ENCODE measurements at places on chromosomes 16 and 17.

DNA sequence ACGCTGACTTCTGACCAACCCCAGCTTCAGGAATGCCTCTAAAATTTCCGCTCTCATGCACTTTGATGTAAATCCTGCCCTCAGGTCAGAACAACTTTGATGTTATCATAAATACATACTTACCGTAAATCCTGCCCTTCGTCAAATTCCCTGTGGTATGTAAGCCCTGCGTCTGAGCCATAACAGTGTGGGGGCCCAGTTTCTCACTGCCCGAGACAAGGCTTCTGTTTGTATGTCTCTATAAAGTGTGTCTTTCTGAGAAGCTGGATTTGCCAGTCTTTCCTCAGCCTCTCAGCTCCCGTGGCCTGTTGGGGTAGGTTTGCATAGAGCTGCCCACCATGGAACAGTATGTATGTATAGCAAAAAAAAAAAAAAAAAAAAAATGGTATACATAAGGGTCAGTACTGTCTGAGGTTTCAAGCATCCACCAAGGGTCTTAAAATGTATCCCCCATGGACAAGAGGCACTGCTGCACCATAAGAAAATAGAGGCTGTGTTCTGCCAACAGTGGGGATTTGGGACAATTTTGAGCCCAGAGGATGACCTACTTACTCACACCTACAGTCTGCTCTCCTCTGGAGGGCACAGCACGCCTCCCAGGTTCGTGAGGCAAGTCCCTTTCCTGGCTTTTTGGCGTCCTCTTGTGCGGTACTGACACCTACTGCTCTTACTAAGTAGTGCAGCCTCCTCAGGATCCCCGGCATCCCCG, 17.5 kb downstream of the PRMT7 start:
- DNase-seq: no peak

DNA sequence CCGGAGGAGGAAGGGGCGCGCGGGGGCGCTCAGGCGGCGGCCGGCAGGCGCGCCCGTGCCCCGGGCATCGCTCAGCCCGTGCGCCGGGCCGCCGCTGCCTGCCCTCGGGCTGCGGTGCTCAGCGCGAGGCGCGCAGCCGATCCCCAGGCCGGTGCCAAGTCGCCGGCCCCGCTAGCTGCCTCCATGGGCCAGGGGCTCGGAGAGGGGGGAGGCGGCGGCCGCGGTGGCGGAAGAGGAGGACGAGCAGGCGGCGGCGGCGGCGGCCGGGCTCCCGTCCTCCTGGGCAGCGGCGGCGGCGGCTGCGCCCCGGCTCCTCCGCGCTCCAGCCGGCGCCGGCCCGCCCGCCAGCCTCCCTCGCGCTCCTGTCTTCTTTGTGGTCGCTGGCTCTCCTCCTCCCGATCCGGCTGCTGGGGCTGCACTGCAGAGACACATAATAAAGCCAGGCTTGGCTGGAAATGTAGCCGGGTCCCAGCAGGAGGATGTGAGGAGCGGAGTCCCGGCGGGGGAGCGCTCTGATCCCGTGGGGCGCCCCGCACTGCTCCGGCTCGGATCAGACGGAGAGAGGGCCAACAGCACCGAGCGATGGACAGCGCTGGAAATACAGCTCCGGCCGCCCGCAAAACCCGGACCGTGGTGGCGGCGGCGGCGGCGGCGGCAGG, 889 bp upstream of the ZNF423 start:
- no peak for DNase-seq

GRCh38 chr17:45410144-45411091, 22.3 kb downstream of the ARHGAP27 start:
- DNase-seq: no peak

DNA sequence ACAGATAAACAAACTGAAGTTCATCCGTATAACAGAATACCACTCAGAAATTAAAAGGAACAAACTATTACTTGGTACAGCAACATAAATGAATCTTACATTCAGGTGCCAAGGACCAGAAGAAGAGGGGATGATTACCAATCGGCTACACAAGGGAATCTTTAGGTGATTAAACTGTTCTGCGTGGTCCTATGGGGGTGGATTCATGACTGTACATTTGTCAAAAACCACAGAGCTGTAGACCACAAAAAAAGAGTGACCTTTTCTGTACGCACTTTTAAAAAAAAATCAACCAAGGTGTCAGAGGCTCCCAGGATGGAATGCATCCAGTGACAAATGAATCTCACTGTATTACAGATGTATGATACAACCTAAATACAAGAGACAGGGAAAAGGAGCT, 110.8 kb downstream of the CDYL2 start:
- no peak for DNase-seq

DNA sequence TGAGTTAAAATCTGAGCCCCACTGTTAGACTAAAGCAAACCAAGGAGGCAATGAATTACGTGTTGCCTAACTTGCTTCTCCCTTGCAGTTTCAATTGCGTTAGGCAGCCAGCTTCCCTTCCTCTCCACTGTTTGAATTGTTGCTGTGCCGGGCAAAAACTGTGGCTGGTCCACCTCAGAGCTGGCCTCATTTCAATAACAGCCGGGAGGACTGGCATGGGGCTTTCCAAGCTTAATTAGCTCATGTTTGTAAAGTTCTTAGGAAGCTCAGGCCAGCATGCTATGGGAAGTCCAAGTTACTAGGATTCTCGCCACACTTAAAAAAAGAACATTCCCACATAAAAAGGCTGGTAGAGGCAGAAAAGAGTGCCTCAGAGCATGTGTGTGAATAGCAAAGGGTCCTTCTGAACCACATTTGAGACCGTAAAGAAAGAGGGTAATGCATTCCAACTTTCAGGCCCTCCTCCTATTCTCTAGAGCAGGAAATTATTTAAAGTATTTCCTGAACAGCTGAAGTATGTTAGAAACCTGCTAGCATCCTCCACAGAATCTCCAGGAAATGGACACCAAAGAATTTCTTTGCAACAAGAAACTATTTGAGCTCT, 79.0 kb upstream of the SMURF2 start:
- no peak for DNase-seq

DNA sequence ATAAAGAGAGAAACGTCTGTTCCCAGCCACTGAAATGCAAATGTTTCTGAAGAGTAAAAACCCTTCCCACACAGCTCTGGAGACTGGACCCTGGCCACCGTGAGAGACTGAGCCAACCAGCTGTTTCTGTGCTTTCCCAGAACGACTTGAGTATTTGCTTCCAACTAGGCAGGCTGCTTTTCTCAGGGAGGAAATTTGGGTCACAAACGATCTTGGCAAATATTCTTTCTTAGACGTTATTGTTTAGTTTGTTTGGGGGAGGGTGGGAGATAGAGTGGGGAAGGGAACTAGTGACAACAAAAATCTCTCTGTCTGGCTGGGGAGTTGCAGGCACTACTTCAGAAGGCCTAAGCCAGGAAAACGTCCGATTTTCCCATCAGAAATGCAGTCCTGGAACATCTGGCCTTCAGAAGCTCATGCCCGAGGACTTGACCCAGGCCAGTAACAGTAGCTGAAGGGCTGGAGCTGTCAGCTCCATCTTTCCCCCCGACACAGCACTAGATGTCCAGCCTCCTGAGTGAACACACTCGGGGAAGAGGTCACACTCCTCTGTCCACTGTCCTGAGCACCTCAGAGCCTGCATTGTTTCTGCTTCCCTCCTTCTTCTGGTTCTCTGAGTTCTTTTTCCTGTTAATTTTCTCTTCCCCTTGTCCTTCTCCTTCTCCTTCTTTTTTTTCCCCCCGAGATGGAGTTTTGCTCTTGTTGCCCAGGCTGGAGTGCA, 4.0 kb downstream of the CCDC92B start:
- DNase-seq: no peak

- DNase-seq: no peak
Observed at GRCh38 chr16:28555561-28555960, 1.8 kb downstream of the SGF29 start.

DNA sequence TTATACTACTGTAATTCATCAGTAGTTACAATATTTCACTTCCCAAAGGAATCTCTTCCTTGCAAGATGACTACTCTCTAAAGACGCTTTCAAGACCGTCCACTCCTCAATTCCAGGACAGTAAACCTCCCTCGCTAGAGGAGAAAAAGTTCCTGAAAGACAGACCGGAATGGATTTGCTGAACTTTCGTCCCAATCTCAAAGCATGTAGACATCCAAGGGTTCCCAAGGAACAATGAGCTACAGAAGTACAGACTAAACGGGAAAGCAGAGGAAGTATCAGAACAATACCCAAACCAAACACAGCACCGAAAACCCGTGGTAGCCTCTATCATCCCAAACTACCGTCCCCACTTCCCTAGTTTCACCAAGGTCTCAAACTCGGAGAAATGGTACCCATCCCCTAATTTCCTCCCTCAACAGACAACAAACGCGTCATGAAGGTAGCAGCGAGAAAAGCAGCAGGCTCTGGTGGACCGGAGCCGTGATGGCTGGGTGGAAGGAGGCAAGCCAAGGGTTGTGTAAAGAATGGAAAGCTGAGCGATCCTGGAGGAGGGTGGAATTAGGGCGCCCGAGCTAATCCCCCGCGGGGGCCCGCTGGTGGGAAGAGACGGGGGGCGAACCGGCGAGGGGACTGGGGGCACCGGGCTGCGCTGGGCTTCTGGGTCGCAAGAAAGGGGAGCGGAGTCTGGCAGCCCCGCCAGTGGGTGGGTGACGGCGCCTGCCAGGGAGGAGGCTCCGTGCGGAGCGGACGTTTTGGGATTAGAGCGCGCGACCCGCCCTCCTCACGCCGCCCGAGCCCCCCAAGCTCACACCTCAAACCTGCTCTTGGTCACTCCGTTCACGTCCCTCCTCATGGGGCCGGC, 647 bp downstream of the FBXL20 start:
- no peak for DNase-seq

- no peak for DNase-seq
Observed at GRCh38 chr17:37693328-37693727, 50.1 kb upstream of the DDX52 start.

DNA sequence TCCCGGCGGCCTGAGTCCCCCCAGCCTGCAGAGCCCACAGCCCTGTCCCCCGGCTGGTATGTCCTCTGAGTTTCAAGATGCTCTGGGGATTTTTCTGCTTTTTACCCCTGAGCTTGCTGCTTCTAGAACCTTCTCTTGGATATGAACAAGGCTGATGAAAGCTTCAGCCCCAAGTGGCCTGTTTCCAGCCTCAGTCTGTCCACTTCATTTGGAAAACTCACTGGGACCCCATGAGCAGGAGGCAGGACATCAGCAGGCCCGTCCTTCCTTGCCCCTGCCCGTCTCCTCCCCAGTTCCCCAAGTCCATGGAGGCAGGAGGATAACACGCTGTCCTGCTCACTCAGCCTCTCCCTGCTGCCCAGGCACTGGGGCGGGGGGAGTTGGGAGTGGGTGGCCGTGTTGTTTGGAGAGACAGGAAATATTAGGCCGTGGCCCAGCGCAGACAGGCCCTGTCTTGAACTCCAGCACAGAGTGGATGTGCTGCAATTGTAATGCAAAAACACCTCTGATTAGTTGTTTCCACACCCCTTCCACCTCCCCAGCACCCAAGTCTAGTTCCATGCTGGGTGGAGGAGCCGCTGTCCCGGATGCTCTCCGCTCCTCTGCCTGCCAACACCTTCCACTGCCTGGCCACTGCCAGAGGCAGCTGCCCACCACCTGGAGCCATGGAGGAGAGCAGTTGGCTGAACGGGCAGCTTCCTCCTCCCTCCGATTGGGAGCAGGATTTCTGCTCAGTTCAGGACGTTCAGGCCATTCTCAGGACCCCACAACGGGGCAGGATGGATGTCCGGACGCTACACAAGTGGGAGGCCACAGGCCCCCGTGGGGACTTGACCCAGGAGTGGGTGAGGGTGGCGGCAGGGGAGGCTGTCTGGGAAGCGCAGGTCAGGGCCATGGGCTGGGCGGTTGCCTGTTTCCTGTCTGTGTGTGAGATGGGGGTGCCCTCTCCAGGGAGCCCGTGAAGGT, 216.9 kb upstream of the GSE1 start:
- DNase-seq: no peak

- no peak for DNase-seq
Observed at GRCh38 chr17:74950207-74950606, 14.5 kb downstream of the OTOP3 start.

GRCh38 chr16:2404099-2404498, 25.1 kb upstream of the CCNF start:
- no peak for DNase-seq

Measured in vagina (tissue), 2 donors.